ENCODE measurements at places on chromosomes 16 and 17.

DNA sequence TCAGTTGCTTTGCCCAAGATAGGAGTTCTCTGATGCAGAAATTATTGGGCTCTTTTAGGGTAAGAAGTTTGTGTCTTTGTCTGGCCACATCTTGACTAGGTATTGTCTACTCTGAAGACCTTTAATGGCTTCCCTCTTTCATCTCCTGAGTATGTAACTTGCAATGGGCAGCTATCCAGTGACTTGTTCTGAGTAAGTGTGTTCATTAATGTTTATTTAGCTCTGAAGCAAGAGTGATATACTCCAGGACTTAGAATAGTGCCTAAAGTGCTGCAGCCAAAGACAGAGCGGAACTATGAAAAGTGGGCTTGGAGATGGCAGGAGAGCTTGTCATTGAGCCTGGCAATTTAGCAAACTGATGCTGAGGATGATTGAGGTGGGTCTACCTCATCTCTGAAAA lies 8.8 kb upstream of the TANGO6 start:
- no peak for DNase-seq
- H3K27me3 ChIP-seq = no peaks in the 10 kb centered on the region
- H3K4me1 ChIP-seq = no peaks in the 10 kb centered on the region

DNA sequence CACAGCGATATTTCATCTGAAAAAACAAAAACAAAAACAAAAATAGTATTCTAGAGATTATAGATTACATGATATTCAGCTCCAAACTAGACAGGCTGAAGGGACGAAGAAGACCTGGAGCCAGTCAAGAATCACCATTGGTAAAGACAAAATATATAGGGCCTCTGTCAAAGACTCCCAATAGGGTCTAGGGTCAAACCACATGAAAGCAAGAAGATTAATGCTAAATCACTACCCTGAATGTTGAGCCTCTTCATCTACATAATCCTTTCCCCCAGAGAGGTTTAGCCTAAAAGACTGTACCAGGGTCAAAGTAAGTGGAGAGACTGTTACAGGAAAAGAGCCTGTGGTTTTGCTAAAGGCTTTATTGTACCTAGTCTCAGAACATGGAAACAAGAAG lies 10.8 kb upstream of the NME1 start:
- H3K36me3 ChIP-seq = no peaks in the 10 kb centered on the region
- no peak overlapping the region for H3K27ac ChIP-seq
- H3K4me3 ChIP-seq = no peak overlapping the region
- no peak for DNase-seq
- H3K27me3 ChIP-seq = no peaks in the 10 kb centered on the region

DNA sequence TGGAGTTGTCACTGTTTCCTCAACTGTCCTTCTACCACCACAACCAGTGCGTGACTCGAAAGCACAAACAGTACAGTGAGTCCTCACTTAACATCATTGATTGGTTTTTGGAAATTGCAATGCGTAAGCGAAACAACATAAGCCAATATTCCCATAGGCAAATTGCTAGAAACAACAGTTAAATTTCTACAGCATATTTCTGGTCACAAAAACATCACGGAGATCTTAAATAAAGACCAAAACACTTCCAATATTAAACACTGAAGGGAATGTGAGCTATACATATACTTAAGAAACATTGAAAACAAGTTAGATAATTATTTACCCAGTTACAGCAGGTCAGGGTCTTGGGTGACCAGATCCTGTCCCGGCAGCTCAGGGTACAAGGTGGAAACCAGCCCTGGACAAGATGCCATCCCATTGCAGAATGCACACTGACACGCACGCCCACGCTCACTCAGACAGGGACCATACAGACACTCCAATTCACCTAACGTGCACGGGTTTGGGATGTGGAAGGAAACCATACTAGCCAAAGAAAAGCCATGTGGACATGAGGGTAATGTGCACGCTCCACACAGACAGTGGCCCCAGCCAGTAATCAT lies 4.7 kb downstream of the SLC13A5 start:
- H3K36me3 ChIP-seq = no peaks in the 10 kb centered on the region
- DNase-seq = no peak
- H3K4me1 ChIP-seq = peaks cover 7% of the 10 kb centered on the region

DNA sequence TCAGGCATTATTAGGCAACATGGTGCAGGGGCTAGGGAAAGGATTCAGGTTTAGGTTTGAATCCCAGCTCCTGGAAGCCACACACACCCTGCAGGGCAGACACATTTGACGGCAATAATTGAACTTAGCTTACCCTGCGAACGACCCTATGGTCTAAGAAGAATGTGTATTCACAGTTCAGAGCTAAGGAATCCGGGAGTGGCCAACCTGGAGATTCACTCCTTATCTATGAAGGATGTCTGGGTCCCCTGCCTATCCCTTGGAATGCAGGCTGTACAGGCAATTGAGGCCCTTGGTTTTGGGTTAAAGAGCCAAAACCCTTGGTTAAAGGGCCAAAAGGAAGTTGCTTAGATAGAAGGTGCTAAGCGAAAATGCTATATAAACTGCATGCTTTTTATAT lies 2.9 kb upstream of the SYT17 start:
- no peak overlapping the region for H3K27ac ChIP-seq
- peaks cover 9% of the 10 kb centered on the region for H3K27me3 ChIP-seq
- H3K36me3 ChIP-seq = no peaks in the 10 kb centered on the region
- no peak overlapping the region for H3K4me3 ChIP-seq

- H3K27ac ChIP-seq = peak overlapping the region; percentile 98
- H3K27me3 ChIP-seq = no peaks in the 10 kb centered on the region
- peak; percentile 98 for DNase-seq
- H3K4me3 ChIP-seq = peak overlapping the region; percentile 58
These were observed 12.5 kb upstream of the SREBF1 start for GRCh38 chr17:17849147-17849820.

GRCh38 chr16:4052801-4053293 lies 63.4 kb downstream of the ADCY9 start:
- H3K4me3 ChIP-seq = no peak overlapping the region
- H3K27me3 ChIP-seq = no peaks in the 10 kb centered on the region
- DNase-seq = no peak
- no peaks in the 10 kb centered on the region for H3K36me3 ChIP-seq
- H3K4me1 ChIP-seq = peaks cover 8% of the 10 kb centered on the region

DNA sequence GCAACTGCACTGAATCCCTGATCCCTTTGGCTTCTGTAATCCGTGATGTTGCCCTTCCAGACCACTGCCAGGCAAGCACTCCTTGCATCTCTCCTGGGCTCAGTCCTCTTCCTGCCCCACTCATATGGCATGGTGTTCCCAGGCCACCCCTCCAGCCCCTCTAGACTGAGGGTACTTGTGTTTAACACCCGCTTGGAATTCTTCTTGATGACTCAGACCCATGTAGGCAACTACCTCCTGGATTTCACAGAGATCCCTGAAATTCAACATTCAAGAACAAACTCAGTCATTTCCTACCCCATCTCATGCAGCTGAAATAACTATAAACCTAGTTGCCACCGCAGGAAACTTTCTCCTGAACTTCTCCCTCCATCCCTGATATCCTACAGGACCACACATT lies 541.9 kb upstream of the CDH11 start:
- no peaks in the 10 kb centered on the region for H3K4me1 ChIP-seq
- H3K27ac ChIP-seq = no peak overlapping the region
- no peak overlapping the region for H3K4me3 ChIP-seq
- no peaks in the 10 kb centered on the region for H3K36me3 ChIP-seq

DNA sequence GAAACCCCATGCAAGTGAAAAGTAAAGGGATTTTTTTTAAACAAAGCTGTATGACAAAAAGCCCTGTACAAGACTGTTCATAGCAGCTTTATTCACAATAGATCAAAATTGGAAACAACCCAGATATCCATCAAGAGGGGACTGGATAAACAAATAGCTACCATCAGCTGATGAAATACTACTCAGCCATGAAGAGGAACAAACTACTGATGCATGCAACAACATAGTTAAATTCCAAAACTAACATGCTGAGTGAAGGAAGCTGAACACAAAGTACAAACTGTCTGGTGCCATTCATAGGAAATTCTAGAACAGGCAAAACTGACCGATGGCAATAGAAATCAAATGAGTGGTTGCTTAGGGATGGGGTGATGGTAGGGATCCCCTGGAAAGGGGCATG lies 15.1 kb downstream of the FOXJ1 start:
- no peaks in the 10 kb centered on the region for H3K36me3 ChIP-seq
- H3K27me3 ChIP-seq = no peaks in the 10 kb centered on the region
- peaks cover 24% of the 10 kb centered on the region for H3K4me1 ChIP-seq
- DNase-seq = no peak
- no peak overlapping the region for H3K27ac ChIP-seq
- no peak overlapping the region for H3K4me3 ChIP-seq

- H3K27ac ChIP-seq = peak overlapping the region; percentile 66
- DNase-seq = peak; percentile 43
- H3K4me1 ChIP-seq = peaks cover 20% of the 10 kb centered on the region
- no peaks in the 10 kb centered on the region for H3K27me3 ChIP-seq
- H3K4me3 ChIP-seq = peak overlapping the region; percentile 84
These were observed 880 bp downstream of the SARM1 start for GRCh38 chr17:28372203-28372944.

- peaks cover 39% of the 10 kb centered on the region for H3K36me3 ChIP-seq
- H3K27me3 ChIP-seq = no peaks in the 10 kb centered on the region
- peak overlapping the region; percentile 20 for H3K27ac ChIP-seq
- H3K4me1 ChIP-seq = peaks cover 2% of the 10 kb centered on the region
- H3K4me3 ChIP-seq = no peak overlapping the region
These were observed 38.5 kb downstream of the SLC7A5 start for GRCh38 chr16:87830673-87831420.

GRCh38 chr16:86959091-86959651 lies 358.0 kb downstream of the C16orf95 start:
- no peaks in the 10 kb centered on the region for H3K36me3 ChIP-seq
- H3K4me1 ChIP-seq = peaks cover 3% of the 10 kb centered on the region
- H3K27ac ChIP-seq = no peak overlapping the region
- DNase-seq = no peak

DNA sequence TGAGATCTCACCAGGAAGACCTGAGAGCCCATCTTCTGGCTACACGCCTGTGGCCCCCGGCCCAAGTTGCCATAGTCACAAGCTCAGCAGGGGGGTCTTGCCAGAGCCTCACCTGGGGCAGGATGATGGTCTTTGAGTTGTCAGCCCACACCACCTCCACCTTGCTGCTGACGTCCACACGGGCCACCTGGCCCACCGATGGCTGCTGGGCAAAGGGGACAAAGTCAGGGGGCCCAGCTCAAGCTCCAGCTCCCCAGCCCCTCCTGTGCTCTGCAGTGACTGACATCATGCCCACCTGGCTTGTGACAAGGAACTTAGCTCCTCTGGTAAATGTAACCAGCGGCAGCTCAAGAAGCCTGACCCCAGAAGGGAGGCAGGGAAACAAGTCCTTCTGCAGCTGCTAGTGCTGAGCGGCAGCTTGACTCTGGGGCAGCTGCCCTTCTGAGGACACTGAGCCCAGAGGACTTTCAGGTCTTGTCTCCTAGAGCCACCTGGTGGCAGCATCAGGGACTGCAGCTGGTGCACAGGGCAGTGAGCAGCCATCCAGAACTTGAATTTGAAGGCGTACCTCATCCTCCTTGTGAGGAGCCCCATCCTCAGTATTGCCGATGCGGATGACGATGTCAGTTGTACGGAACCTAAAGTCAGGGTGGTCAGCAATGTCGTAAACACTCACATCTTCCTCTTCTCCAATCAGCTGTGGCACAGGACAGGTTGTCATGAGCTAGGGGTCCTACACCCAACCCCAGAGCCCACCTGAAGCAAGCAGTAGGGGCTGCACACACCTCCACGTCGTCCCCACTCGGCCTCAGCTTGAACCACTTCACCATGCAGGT lies 13.5 kb downstream of the SPHK1 start:
- no peaks in the 10 kb centered on the region for H3K4me1 ChIP-seq
- H3K36me3 ChIP-seq = peaks cover 41% of the 10 kb centered on the region
- H3K27ac ChIP-seq = no peak overlapping the region
- no peak overlapping the region for H3K4me3 ChIP-seq

DNA sequence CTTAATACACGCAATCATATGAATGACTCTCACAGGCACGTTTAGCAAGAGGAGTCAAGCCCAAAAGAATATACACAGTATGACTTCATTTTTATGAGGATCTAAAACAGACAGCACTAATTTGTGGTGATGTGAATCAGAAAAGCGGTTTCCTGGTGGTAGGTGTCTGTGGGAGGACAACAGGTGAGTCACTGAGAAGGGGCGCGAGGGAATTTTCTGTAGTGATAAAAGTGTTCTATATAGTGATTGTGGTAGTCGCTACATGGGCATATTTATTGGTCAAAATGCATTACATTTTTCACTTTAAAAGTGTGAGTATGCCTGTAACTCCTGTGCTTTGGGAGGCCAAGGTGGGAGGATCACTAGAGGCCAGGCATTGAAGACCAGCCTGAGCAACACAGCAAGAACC lies 7.6 kb upstream of the TNRC6A start:
- peak; percentile 83 for DNase-seq
- peaks cover 6% of the 10 kb centered on the region for H3K27me3 ChIP-seq
- peaks cover 13% of the 10 kb centered on the region for H3K4me1 ChIP-seq
- no peak overlapping the region for H3K4me3 ChIP-seq
- H3K27ac ChIP-seq = no peak overlapping the region
- H3K36me3 ChIP-seq = no peaks in the 10 kb centered on the region

GRCh38 chr16:55257966-55258613 lies 65.9 kb upstream of the IRX6 start:
- peaks cover 5% of the 10 kb centered on the region for H3K27me3 ChIP-seq
- DNase-seq = peak; percentile 70
- H3K4me3 ChIP-seq = no peak overlapping the region
- H3K27ac ChIP-seq = no peak overlapping the region

GRCh38 chr17:77042476-77043231 lies 98.1 kb upstream of the SEC14L1 start:
- no peaks in the 10 kb centered on the region for H3K4me1 ChIP-seq
- peaks cover 2% of the 10 kb centered on the region for H3K27me3 ChIP-seq
- H3K27ac ChIP-seq = no peak overlapping the region
- DNase-seq = no peak
- H3K4me3 ChIP-seq = no peak overlapping the region
- no peaks in the 10 kb centered on the region for H3K36me3 ChIP-seq

- H3K27me3 ChIP-seq = peaks cover 2% of the 10 kb centered on the region
- no peak overlapping the region for H3K27ac ChIP-seq
- H3K4me3 ChIP-seq = no peak overlapping the region
- no peaks in the 10 kb centered on the region for H3K36me3 ChIP-seq
These were observed 231.1 kb downstream of the SOX9 start for GRCh38 chr17:72351884-72352346.

- H3K27me3 ChIP-seq = no peaks in the 10 kb centered on the region
- DNase-seq = no peak
- no peak overlapping the region for H3K27ac ChIP-seq
- no peaks in the 10 kb centered on the region for H3K4me1 ChIP-seq
- H3K4me3 ChIP-seq = no peak overlapping the region
- no peaks in the 10 kb centered on the region for H3K36me3 ChIP-seq
These were observed 14.9 kb downstream of the NAGPA start for GRCh38 chr16:5018793-5019192.

- H3K4me3 ChIP-seq = no peak overlapping the region
- no peak overlapping the region for H3K27ac ChIP-seq
- no peaks in the 10 kb centered on the region for H3K36me3 ChIP-seq
- no peaks in the 10 kb centered on the region for H3K4me1 ChIP-seq
- H3K27me3 ChIP-seq = no peaks in the 10 kb centered on the region
These were observed 405.7 kb upstream of the SALL1 start for GRCh38 chr16:51556694-51557340.

- H3K4me1 ChIP-seq = peaks cover 10% of the 10 kb centered on the region
- peaks cover 29% of the 10 kb centered on the region for H3K27me3 ChIP-seq
- no peak overlapping the region for H3K27ac ChIP-seq
- H3K36me3 ChIP-seq = no peaks in the 10 kb centered on the region
- H3K4me3 ChIP-seq = no peak overlapping the region
These were observed 2.1 kb downstream of the ACE start for GRCh38 chr17:63478814-63479494.
